ENCODE measurements at places on chromosomes 1 and 21.

DNA sequence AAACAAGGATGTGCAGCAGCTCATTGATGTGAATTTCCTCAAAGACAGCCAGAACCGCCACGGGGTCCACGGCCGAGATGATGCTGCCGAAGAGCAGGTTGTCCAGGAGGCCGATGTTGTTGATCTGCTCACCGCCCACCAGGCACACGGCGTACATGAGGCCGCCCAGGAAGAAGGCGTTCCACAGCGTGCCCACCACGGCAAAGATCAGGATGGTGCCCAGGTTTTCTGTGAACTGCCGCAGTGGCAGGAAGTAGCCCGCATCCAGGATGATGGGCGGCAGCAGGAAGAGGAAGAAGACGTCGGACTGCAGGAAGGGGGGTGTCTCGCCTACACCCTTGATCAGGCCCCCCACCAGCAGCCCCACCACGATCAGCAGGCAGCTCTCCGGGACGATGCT lies 41.1 kb downstream of the SLC9A1 start:
- DNase-seq = no peak

- DNase-seq = no peak
Measured at GRCh38 chr1:156001662-156002171, 19.0 kb downstream of the SSR2 start.

- DNase-seq = no peak
Measured at GRCh38 chr21:25961042-25961441, 209.5 kb downstream of the APP start.

- no peak for DNase-seq
Measured at GRCh38 chr1:214111796-214112195, 124.0 kb downstream of the PROX1 start.

DNA sequence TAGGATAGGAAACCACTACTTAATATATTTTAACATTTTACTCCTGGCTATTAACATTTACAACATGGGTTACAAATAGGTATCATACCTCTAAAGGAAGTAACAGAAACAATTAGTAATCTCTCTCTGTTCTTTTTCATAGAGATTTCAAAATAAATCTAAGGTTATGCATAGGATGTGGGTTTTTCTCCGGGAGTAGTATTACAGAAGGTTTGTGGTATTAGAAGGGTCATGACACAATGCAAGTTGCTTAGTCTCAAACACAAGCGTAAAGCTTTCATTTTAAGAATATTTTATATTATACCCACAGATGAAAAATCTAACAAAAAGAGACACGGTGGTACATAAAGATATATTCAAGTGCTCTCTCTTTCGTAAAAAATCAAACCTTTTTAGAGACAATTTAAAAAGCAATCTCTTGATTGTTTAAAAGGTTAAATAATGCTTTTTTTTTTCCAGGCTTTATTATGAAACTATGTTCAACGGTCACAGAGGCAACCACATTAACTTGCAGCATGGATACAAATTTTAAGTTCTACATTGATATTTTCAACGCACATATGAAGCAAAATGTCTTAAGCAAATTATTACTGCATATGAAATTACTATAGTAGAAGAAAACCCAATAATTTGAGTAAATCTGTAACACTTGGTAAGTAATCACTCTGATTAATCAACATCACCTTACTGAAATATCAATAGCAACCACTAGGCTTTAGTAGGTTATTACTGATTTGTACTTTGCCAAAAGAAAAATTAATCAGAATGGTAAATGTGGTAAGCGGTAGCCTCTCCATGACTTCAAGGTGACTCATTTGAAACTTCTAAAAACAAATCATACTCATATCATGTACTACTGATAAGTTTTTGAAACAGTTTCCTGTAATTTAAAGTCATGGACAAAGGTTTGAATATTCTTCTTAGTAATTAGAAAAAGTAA lies 97.4 kb upstream of the GFI1 start:
- peak; percentile 28 for DNase-seq

DNA sequence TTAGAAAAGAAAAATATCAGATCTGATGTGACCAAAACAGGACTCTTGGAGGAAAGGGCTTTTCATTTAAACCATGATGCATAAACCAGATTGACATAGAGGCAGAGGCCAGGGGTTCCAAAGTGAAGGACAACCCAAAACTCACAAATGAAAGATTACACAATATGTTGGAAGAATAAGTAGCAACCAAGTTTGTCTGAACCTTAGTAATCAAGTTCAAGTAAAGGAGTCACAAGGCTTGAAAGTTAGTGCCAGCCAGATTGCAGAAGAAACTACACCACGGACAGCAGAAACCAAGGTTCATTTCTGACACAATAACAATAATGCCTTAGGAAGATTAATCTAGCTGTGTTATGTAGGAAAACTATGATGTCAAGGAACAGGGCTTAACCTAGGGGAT lies 124.6 kb downstream of the ZC3H11B start:
- no peak for DNase-seq

- DNase-seq = no peak
Measured at GRCh38 chr1:37085393-37085792, 51.1 kb upstream of the GRIK3 start.

DNA sequence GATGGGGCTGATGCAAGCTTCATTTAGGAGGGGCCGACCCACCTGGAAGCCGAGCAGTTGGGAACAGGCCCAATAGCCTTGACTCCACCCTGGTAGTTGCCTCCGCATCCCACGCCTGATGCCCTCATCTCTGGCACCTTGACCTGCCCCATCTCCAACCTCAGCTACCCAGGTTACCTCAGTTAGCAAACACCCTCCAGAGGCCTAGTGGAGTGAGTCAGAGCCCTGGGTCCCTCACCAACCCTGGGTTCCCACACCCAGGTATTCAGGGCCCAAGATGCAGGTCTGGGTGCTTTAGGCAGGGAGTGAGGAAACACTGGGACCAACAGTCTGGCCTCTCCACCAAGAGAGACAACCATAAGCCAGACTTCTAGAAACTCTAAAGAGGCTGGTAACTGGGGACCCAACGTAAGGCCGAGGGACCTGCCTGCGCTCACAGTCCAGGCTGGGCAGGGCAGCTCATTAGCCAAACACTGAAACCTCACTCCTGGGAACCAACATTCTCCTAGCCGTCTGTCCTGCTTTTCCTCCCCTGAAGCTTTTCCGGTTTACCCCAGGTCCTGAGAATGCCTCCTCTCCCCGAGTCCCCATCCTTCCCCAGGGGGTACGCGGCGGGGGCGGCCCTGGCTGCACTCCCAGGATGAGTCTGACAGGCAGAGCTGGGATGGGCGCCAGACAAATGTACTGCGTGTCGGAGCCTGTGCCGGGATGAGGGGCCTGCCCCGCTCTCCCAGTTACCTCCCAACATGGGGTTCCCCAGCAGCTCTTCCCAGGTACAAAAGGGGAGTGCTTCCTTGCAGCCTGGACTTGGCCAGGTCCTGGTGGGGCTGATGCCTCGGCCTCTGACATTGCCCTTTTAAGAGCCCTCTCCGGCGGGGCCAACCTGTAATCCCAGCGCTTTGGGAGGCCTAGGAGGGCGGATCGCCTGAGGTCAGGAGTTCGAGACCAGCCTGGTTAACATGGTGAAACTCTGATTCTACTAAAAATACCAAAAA lies 8.9 kb upstream of the CELSR2 start:
- DNase-seq = no peak

DNA sequence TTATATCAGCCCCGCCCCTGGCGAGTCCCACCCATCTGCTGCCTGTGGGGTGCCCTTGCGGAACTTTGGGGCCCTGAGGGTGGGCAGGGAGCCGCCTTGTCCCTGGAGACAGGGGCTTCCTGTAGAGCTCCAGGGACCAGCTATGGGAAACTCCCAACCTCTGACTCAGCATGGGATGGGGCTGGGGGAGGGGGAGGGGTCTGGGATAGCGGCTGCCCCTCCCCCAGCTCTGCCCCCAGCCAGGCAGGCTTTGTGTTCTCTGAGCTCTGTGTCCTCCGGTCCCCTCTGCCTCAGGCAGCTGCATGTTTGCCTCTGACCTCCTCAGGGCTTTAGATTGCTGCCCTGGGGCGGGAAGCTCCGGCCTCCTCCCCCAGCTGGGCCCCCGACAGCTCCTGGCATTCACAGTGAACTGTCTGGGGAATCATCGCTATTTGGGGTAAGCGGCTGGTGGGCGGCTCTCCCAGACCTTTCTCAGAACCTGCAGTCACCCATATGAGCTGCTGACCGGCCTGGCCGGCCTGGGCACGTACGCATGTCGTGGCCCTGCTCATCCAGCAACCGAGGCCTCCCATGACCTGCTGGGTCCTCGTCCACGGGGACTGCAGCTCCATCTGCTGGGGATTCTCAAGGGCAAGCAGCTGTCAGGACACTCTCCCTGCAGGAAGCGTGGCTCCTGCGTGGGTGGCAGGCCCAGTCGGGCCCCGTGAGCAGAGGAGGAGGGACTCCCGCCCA lies 17.1 kb downstream of the ARHGEF16 start:
- peak; percentile 47 for DNase-seq

DNA sequence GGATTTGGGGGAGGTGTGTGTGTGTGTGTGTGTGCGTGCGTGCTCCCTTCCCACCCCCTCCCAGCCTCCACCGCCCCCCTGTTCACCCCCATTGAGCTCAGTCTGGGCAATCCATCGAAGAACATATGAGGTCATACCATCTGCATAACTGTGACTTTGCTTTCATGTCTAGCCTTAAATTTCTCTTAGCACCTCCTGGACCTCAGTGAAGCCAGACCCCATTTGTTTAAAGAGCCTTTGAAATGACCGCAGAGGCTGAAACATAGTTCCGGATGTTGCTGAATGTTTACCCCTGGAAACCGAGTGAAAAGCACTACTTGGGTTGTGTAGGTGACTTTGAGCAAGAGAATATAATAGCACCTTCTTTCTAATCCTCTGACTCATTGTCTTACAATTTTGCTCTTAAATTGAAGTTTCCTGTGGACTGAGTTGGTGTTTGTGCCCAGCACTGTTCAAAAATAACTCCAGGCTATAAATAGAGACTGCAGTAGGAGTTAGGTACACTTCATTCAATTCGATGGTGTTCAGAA lies 75.4 kb downstream of the UBE4B start:
- peak; percentile 94 for DNase-seq

GRCh38 chr21:31801551-31802219 lies 69.8 kb upstream of the SCAF4 start:
- DNase-seq = no peak

DNA sequence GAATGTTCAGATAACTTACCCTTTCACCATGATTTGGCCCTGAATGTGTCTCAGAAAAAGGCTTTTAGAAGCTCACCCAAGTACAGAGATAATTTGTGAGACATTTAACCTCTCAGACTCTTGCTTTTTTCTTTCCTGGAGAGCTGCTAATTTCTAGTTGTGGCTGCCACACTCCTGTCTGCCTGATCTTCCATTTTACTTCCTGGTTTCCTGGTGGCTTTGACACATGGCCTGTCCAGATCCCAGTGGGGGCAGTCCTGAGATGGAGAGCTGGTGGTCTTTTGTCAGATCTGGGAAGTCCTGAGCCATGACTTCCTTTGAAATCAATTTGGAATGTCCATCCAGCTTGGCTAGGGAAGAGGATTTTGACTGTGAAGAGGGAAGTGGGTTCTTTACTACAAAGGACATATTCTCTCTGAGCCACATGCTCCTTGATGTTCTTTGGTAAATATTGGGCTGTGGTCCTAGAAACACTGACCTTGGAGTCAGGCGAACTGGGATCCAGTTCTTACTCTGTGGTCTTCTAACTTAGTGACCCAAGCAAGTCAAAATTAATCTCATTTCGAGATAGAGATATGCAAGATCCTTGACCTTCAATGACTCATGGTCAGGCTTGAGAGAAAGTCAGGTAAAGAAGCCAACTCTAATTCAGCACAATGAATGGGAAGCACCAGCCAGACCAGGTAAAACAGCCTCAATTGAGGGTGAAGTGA lies 78.0 kb upstream of the HSD17B7 start:
- DNase-seq = no peak

DNA sequence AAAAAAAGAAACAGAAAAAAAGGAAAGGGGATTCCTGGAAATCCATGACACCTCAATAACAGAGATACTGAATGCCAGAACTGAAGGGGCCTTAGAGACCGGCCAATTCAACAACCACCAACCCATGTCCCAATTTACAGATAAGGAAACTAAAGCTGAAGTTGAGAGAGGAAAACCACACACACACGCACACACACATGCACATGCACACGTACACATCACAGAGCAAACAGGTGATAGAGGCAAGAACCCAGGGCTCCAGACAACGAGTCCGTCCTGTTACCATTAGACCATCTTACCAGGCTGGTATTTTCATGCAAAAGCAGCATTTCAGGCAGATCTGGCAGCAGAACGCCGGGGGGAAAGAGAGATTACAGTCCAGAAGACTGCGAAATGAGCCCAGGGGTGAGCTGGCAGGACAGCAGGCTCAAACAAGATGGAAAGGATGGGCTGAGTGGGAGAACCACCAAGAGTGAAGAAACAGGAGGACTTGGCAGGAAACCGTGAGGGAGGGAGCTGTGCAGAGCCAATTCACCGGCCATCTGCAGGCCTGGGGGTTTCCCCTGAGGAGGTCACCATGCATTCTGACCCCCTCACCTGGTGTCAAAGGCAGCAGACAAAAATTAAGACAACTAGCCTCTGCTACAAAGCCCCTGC lies 43.5 kb downstream of the PAFAH2 start:
- DNase-seq = no peak

- DNase-seq = no peak
Measured at GRCh38 chr1:6130036-6130435, 50.1 kb downstream of the CHD5 start.
